Muscle of arm (tissue), 14 donors: ENCODE measurements at places on chromosomes 7 and 10. TPM values are rescaled to one million over a fixed set of nuclear protein-coding genes. Genes with fewer than 3 reads are reported as not detected.

Gene TDRD1
- 0.27 TPM for polyA plus RNA-seq

Gene SSMEM1
- not detected for polyA plus RNA-seq

Gene BTBD16
- polyA plus RNA-seq = not detected

Gene GSTO2
- 0.85 TPM for polyA plus RNA-seq

Gene BUD31
- 77.6 TPM for polyA plus RNA-seq

Gene TACR2
- not detected for polyA plus RNA-seq

Gene INHBA
- 7.8 TPM for polyA plus RNA-seq

Gene HTR5A
- polyA plus RNA-seq = not detected

Gene MALRD1
- polyA plus RNA-seq = 0.84 TPM

Gene RGR
- 20.4 TPM for polyA plus RNA-seq

Gene PIP
- not detected for polyA plus RNA-seq

Gene H2BK1
- not detected for polyA plus RNA-seq

Gene PPP1R17
- polyA plus RNA-seq = not detected

Gene FOXI2
- 0.09 TPM for polyA plus RNA-seq

Gene JCAD
- 26.7 TPM for polyA plus RNA-seq

Gene TRIL
- 25.4 TPM for polyA plus RNA-seq

Gene MASTL
- 13.2 TPM for polyA plus RNA-seq

Gene PDIA4
- 78.9 TPM for polyA plus RNA-seq

Gene CH25H
- not detected for polyA plus RNA-seq

Gene NPSR1
- 0.41 TPM for polyA plus RNA-seq

Gene NPFFR1
- 0.04 TPM for polyA plus RNA-seq

Gene TFPI2
- polyA plus RNA-seq = 2.8 TPM

Gene MYL7
- polyA plus RNA-seq = 3.9 TPM

Gene UPF2
- 24.0 TPM for polyA plus RNA-seq

Gene ING3
- 23.6 TPM for polyA plus RNA-seq

Gene RELN
- polyA plus RNA-seq = 4.1 TPM

Gene DPCD
- polyA plus RNA-seq = 16.8 TPM

Gene HOGA1
- 1.5 TPM for polyA plus RNA-seq

Gene UNCX
- polyA plus RNA-seq = not detected

Gene TLL2
- polyA plus RNA-seq = 1.7 TPM

Gene PRLHR
- not detected for polyA plus RNA-seq

Gene ZNF775
- 5.2 TPM for polyA plus RNA-seq

Gene SRRM3
- polyA plus RNA-seq = 0.23 TPM

Gene GOLGA7B
- 0.35 TPM for polyA plus RNA-seq

Gene PITX3
- polyA plus RNA-seq = 7.9 TPM

Gene NSUN5
- polyA plus RNA-seq = 18.4 TPM

Gene GSTO1
- polyA plus RNA-seq = 37.6 TPM
